Uterus (tissue), 4 donors: ENCODE measurements at places on chromosomes 11 and 22.

GRCh38 chr11:2466869-2467694 lies 22.3 kb downstream of the KCNQ1 start:
- DNase-seq: no peak

DNA sequence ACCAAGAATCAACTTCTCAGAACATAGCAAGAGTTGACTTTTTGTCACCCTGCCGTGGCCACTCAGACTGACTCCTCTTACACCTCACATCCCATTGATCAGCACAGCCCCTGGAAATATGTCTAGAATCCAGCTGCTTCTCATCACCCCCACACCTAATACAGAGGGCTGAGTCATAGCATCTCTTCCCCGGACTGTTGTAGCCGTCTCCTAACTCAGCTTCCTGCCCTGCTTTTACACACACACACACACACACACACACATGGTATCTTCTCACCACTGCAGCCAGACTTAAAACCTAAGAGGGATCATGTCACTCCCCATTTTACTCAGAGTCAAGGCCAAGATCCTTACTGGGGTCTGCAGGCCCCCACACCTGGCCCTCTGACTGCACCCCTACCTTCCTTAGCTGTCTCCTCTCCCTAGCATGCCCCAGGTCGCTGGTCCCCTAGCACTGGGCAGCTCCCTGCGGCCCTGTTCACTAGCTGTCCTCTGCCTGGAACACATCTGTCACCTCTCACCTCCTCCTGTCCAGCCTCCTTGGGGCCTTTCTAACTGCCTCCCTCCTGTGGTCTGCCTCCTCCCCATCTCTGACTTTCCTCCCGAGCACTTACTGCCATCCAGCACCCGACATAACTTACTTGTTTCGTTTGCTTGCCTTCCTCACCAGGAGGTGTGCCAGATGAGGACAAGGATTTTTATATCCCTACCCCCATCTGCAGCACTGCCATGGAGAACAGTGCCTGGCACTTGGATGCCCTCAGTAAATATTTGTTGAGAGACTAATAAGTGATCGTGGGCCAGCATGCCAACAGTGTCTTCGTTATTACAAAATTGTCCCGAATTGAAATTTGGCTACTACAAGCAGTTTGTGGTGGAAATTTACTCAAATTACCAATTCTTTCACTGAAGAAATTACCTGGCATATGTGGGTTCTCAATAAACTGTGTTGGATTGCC lies 61.9 kb downstream of the BMAL1 start:
- DNase-seq: no peak

GRCh38 chr11:11841116-11841722 lies 553 bp upstream of the USP47 start:
- peak; percentile 59 for DNase-seq

GRCh38 chr11:121435551-121436511 lies 16.3 kb upstream of the SORL1 start:
- DNase-seq: no peak

GRCh38 chr11:22582151-22582410 lies 43.5 kb downstream of the FANCF start:
- DNase-seq: no peak

- peak; percentile 36 for DNase-seq
Observed at GRCh38 chr22:43346521-43346929, 3.4 kb upstream of the SCUBE1 start.

DNA sequence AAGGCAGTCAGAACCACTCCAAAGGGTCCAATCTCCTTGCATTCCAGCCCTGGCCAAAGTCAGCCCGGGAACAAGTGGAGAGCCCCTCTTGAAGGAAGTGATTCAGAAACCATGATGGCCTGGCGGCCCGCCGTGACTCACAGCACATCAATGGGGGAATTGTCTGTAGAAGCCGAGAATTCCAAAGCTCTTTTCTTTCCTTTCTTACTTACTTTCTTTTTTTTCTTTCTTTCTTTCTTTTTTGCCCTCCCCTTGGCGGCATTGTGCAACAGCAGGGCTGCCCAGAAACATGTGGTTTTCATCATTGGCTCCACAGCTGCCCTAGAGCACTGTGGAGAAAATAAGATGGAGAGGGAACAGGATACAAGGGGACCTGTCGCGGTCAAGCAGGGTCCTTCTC lies 140.2 kb upstream of the TIMP3 start:
- DNase-seq: peak; percentile 62

DNA sequence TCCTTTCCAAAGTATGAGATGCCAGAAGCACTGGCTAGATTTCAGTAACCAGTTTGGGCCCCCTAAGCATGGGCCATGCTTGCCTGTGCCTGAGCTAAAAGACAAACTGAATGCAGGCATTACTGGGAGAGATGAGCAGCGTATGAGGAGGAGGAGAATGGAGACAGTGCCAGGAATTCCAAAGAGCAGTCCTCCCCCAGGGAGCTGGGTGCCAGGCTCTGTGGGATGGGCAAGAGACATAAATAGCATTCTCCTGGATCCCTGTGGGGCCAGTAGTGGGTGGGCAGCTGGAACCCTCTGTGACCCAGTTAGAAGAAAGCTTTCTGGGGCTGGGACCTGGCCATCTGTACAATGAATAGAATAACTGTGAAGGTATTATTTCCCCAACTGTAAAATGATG lies 235.6 kb downstream of the KCNA4 start:
- peak; percentile 20 for DNase-seq

GRCh38 chr11:104148074-104148473 lies 15.9 kb downstream of the PDGFD start:
- DNase-seq: no peak

- no peak for DNase-seq
Observed at GRCh38 chr22:39629851-39630250, 59.3 kb downstream of the CACNA1I start.

- peak; percentile 30 for DNase-seq
Observed at GRCh38 chr11:118609380-118610224, 2.2 kb downstream of the PHLDB1 start.

DNA sequence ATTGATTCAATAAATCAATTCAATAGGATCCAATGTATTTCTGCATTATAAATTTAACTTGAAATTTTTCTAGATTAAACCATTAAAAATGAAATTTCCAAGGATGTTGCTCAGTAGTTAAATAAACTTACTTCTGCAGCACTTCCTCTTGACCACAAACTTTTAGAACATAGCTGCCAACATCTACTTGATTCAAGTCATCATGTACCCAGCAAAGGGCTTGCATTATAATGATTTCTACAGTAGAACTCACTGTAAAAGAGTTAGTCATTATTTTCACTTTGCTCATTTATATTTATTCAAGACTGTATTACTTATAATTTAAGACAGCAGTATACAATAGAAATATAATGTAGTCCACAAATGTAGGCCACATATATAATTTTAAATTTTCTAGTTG lies 59.2 kb downstream of the PIK3C2A start:
- no peak for DNase-seq

- DNase-seq: no peak
Observed at GRCh38 chr11:115959081-115959486, 454.9 kb upstream of the CADM1 start.

- no peak for DNase-seq
Observed at GRCh38 chr11:117465236-117465997, 137.8 kb downstream of the CEP164 start.

DNA sequence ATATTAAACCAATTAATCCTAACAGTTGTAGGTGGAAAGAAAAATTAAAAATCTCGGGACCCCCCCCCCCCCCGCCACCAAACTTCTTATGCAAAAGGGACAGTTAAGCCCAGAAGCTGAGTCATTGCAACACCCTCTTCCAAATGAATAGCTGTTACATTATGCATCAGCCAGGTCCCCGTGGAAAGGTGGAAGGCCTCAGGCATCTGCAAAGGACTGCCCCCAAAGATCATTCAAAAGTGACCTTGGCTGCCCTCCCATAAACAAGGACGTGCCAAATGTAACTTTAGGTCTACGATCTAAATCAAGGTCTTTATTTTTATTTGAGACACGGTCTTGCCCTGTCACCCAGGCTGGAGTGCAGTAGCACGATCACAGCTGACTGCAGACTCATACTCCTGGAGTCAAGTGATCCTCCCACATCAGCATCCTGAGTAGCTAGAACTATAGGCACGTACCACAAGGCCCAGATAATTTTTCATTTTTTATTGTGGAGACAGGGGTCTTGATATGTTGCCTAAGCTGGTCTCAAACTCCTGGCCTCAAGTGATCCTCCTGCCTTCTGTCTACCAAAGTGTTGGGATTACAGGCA lies 22.8 kb downstream of the SYN3 start:
- no peak for DNase-seq

DNA sequence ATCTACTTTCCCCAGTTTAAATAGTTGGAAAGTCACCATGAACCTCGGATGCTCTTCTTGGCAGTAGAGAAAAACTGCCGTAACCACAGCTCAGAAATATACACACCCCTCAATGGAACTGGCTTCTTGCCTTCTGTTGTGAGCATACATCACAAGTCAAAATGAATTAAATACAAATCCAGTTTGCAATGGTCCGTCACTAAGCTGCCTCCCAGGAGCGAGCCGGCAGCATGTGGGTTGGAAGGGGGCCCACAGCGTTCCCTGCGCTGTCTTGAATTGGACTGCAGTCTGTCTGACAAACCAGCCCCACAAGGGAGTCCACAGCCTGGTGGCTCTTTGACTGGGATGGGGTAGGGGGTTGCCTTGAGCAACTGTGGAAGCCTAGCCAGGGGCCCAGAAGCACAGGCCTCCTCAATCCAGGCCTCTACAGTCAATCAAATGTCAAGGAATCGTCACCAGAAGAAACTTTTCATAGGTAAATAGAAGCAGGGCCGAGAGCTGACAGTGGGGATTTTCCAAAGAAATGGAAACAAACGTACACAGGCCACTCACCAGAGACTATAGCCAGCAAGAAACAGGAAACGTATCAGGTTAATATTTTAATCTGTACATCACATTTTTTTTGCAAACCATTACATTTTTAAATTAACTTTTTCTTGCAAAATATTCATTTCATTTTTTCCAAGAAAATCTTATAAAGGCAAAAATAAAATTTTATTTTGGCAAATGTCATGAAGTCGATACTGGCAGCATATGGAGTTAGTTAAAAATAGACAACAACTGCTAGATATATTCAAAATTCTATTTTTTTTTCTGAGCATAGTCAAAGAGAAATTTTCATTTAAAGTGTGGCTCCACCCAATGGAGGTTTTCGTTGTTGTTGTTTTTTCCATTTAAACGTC lies 38.5 kb downstream of the C11orf58 start:
- DNase-seq: no peak

GRCh38 chr11:130873761-130874160 lies 42.5 kb downstream of the SNX19 start:
- DNase-seq: no peak

DNA sequence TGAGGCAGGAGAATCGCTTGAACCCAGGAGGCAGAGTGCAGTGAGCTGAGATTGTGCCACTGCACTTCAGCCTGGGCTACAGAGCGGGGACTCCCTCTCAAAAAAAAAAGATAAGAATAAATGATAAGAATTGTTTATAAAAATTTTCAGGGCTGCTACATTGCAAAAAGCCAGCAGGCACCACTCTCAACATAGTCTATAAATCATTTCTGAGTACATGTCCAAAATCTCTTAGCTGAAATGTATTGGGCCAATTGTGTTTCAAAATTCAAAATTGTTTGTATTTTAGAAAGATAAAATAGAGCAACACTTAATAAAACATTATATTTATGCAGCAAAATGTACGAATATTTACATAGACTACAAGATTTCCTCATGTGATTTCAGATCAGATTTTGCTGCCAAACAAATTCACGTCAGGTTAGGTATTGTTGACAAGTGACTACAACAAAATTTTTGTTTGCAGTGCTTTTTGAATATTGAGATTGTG lies 13.9 kb downstream of the PGR start:
- DNase-seq: no peak

GRCh38 chr11:120499088-120499487 lies 12.5 kb upstream of the GRIK4 start:
- DNase-seq: no peak

- no peak for DNase-seq
Observed at GRCh38 chr22:30930228-30930627, 38.3 kb downstream of the MORC2 start.

- peak; percentile 10 for DNase-seq
Observed at GRCh38 chr22:44395118-44396005, 82.6 kb upstream of the SHISAL1 start.

DNA sequence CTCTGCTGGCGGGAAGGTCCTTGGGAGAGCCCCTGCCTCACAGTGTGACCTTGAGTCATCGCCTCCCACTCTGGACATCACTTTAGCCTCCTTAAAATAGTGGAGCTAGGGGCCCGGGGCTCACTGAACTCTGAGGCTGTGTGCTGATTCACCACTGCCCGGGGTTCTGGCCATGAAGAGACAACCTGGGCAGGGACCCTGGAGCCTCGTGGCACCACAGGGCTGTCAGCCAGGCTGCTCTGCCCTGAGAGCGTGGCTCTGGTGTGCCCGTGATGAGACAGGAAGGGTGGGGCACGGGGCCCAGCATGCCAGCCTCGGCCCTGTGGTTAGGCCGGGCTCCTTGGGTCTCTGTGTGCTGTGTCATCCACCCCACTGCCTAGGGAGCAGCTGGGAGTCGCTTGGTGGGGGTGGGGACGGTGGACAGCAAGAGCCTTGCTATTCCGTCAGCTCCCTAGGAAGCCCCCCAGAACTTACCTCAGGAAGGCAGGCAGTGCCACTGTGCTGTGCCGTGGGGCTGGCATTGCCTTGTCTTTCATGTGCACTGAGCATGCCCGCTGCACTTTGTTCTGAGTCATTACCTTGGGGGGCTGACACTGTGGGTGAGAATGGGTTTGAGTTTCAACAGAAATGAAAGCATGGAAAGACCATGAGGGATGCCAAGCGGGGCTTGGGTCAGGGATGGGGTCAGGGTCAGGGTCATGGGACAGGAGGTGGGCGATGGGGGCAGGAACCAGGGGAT lies 31.7 kb downstream of the TPCN2 start:
- DNase-seq: no peak

DNA sequence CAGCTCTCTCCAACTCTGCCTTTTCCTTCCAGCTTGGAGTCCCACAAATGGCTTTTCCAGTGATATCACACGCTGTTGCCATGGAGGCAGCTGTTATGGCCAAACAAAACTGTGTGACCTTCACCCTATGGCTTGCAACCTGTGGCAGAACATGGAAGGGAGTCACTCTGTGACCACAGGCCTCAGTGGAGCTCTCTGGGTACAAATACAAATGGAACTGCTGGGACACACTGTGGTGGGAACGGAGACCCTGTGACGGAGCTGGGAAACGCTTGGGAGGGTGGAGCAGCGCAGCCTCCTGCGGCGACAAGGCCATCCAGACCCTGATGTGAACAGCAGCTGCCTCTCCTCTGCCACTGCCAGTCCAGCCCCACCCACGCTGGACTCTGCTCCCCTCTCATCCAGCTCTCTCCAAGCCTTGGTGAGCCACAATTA lies 162.5 kb downstream of the ETS1 start:
- DNase-seq: no peak

DNA sequence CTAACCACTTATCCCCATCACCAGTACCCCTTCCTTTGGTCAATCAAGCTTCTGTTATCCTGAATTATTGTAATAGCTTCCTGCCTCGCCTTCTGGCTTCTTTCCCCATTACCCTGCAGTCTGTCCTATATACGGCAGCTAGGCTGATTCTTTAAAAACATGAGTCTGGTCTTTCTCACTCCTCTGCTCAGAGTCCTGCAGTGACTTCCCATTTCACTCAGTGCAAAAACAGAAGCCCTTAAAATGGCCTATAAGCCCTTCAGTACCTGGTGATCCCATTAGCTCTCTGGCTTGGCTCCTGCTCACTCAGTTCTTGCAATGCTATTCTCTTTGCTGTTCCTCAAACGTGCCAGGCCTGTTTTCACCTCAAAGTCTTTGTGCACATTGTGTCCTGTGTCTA lies 58.4 kb downstream of the JRKL start:
- no peak for DNase-seq

GRCh38 chr22:49398115-49398514 lies 429.6 kb downstream of the BRD1 start:
- no peak for DNase-seq

GRCh38 chr11:117202386-117203068 lies 3.4 kb downstream of the TAGLN start:
- no peak for DNase-seq

- DNase-seq: no peak
Observed at GRCh38 chr11:93059117-93059957, 89.9 kb downstream of the MTNR1B start.
